Thyroid gland (tissue), 4 donors: ENCODE measurements at places on chromosomes 7 and 10. TPM values are rescaled to one million over a fixed set of nuclear protein-coding genes. Genes with fewer than 3 reads are reported as not detected.
A peak's percentile ranks its signal among the peaks of the same experiment; 100 is the strongest.

Gene CPA2
- total RNA-seq, result not detected

Gene TAS2R16
- not detected for total RNA-seq

Gene CALHM3
- total RNA-seq, result not detected

Gene VWA2
- not detected for total RNA-seq

GRCh38 chr7:94055963-94056362 lies 51.8 kb upstream of the BET1 start:
- H3K36me3 ChIP-seq, result no peaks in the 10 kb centered on the region
- H3K4me1 ChIP-seq, result peaks cover 12% of the 10 kb centered on the region
- no peak overlapping the region for H3K4me3 ChIP-seq
- H3K27ac ChIP-seq, result no peak overlapping the region
- no peak for DNase-seq
- no peaks in the 10 kb centered on the region for H3K27me3 ChIP-seq

GRCh38 chr10:99435986-99436638 lies 5.7 kb upstream of the GOT1 start:
- H3K4me1 ChIP-seq, result peaks cover 3% of the 10 kb centered on the region
- no peak overlapping the region for H3K27ac ChIP-seq

DNA sequence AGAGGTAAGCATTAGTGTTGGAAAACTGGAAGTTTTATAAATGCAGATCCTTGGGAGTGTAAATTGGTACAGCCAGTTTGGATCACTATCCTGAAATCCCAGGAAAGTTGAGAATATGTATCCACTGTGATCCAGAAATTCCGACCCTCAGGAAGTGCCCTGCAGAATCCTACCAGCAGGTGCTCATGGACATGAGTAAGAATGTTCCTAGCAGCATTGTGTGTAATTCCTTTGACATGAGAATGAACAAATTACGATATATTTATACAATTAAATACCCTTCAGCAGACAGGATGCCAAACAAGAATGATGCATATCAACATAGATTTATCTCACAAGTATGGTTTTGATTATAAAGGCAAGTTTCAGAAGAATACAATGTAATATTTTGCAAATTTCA lies 181.6 kb downstream of the XPNPEP1 start:
- H3K36me3 ChIP-seq, result no peaks in the 10 kb centered on the region
- H3K27ac ChIP-seq, result no peak overlapping the region
- no peaks in the 10 kb centered on the region for H3K4me1 ChIP-seq
- H3K27me3 ChIP-seq, result no peaks in the 10 kb centered on the region

DNA sequence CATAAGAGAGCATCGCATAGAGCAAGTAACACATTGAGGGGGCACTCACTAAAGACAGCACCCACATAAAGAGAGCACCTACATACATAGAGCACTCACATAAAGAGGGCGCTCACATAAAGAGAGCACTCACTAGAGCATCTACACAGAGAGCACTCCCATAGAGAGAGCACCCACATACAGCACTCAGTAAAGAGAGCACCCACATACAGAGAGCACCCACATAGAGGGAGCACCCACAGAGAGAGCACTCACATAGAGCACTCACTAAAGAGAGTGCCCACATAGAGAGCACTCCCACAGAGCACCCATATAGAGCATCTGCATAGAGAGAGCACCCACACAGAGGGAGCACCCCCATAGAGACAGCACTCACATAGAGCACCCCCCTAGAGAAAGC lies 47.8 kb downstream of the INSIG1 start:
- no peaks in the 10 kb centered on the region for H3K27me3 ChIP-seq
- no peaks in the 10 kb centered on the region for H3K36me3 ChIP-seq
- no peak for DNase-seq
- no peak overlapping the region for H3K27ac ChIP-seq
- H3K4me3 ChIP-seq, result no peak overlapping the region
- H3K4me1 ChIP-seq, result peaks cover 5% of the 10 kb centered on the region

- no peak for DNase-seq
- H3K4me1 ChIP-seq, result no peaks in the 10 kb centered on the region
- H3K4me3 ChIP-seq, result no peak overlapping the region
Observed at GRCh38 chr10:16923309-16923708, 106.1 kb upstream of the RSU1 start.

- H3K4me3 ChIP-seq, result no peak overlapping the region
- no peak for DNase-seq
- no peaks in the 10 kb centered on the region for H3K36me3 ChIP-seq
- peaks cover 8% of the 10 kb centered on the region for H3K4me1 ChIP-seq
- H3K27ac ChIP-seq, result no peak overlapping the region
Observed at GRCh38 chr10:61640856-61641255, 21.9 kb upstream of the CABCOCO1 start.

DNA sequence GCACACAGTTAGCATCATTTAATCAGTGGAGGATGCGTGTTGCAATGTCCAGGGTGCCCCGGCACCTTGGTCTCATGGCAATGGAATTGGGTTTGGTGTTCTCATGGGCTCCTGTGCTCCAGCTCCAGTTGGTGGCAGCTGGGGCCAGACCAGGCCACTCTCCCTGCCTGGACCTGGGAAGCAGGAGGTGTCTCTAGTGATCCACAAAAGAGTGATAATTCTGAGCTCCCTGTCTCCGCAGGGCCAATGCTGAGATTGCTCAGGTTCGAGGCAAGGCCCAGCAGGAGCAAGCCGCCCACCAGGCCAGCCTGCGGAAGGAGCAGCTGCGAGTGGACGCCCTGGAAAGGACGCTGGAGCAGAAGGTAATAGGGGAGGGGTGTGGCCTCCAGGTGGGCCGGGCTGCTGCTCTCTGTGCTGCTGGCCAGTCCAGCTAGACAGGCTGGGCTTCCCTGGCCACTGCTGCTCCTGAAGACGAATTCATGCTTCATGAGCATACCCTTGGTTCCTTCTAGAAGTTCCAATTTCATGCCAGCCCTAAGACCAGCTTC lies 21.7 kb upstream of the BTBD16 start:
- no peaks in the 10 kb centered on the region for H3K27me3 ChIP-seq
- H3K27ac ChIP-seq, result no peak overlapping the region
- DNase-seq, result no peak
- H3K4me3 ChIP-seq, result no peak overlapping the region

DNA sequence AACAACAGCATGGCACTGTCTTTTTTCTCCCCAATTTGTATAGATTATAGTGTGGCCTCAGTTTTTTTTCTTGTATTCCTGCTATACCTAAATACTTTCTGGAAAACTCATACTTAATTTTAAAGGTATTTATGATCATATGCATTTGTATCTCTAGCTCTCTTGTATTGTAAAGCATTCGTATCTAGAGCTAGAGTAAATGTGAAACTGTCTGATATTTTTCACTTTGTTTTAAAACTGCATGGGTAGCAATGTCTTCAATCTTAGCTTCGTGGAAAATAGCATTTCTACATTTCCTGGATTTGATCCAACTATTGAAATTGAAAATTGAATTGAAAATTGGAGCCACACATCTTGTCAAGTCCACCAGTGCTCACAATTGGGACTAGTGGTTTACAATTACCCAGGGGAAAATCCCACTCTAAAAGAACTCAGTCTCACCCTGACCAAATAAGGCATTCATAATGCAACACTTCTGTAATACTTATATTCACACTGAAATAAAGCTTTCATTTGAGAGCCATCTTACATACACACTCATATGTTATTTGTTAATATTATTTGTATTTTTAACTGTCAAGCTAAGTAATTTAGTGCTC lies 51.3 kb upstream of the KLF6 start:
- H3K27me3 ChIP-seq, result no peaks in the 10 kb centered on the region
- no peaks in the 10 kb centered on the region for H3K36me3 ChIP-seq
- peaks cover 3% of the 10 kb centered on the region for H3K4me1 ChIP-seq
- no peak overlapping the region for H3K4me3 ChIP-seq
- no peak for DNase-seq

- H3K36me3 ChIP-seq, result no peaks in the 10 kb centered on the region
- H3K27me3 ChIP-seq, result no peaks in the 10 kb centered on the region
- no peak for DNase-seq
Observed at GRCh38 chr10:77565590-77566023, 72.0 kb downstream of the KCNMA1 start.

- H3K4me1 ChIP-seq, result peaks cover 26% of the 10 kb centered on the region
- no peak for DNase-seq
- no peaks in the 10 kb centered on the region for H3K27me3 ChIP-seq
- H3K27ac ChIP-seq, result no peak overlapping the region
- H3K4me3 ChIP-seq, result no peak overlapping the region
- H3K36me3 ChIP-seq, result no peaks in the 10 kb centered on the region
Observed at GRCh38 chr10:80477813-80478212, 23.7 kb downstream of the TSPAN14 start.

DNA sequence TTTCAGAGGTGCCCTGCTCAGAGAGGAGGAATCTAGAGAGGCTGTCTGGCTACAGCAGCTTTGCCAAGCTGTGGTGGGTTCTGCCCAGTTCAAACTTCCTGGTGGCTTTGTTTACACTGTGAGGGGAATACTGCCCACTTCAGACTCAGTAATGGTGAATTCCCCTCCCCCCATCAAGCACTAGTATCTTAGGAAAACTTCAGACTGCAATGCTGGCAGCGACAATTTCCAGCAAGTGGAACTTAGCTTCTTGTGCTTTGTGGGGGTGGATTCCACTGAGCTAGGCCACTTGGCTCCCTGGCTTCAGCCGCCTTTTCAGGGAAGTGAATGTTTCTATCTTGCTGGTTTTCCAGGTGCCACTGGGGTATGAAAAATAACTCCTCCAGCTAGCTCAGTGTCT lies 42.8 kb downstream of the CYP2C8 start:
- H3K4me3 ChIP-seq, result no peak overlapping the region
- peak overlapping the region; percentile 70 for H3K27ac ChIP-seq
- DNase-seq, result peak; percentile 80
- H3K36me3 ChIP-seq, result no peaks in the 10 kb centered on the region
